ENCODE measurements at places on chromosomes 5 and 9.

GRCh38 chr5:77990020-77990419 lies 213.9 kb upstream of the TBCA start:
- no peak for DNase-seq

GRCh38 chr5:115490596-115490995 lies 54.0 kb downstream of the FEM1C start:
- no peak for DNase-seq

DNA sequence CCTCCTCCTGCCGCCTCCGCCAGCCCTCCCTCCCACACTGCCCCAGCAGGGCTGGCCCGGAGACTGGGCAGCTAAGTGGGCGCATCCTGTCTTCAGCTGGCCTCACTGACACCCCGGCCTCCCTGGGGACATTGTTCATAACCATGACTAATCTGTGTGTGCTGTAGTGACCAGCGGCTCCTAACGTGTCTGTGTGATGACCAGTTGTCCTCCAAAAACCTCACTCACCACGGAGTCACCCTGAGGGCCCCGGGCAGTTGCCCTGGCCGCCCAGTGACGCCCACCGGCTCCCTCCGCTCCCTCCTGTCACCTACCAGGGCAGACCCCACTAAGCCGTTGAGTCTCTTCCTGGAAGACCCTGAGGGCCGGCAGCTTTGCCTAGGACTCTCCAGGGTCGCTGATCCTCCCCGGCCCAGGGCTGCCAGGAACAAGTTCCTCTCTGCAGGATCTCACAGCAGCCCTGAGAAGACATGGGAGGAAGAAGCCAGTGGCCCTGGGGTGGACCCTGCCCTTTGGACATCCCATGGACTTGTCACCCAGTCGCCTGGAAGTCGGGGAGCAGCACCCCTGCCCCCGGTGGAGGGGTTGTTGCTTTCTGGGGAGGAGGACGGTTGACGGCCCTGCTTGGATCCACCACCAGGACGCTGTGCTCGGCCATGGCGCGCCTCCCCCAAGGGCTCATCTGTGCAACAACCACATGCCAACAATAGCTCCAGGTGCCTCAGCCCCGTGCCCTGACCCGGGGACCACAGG lies 110.2 kb upstream of the LMX1B start:
- peak; percentile 24 for DNase-seq

DNA sequence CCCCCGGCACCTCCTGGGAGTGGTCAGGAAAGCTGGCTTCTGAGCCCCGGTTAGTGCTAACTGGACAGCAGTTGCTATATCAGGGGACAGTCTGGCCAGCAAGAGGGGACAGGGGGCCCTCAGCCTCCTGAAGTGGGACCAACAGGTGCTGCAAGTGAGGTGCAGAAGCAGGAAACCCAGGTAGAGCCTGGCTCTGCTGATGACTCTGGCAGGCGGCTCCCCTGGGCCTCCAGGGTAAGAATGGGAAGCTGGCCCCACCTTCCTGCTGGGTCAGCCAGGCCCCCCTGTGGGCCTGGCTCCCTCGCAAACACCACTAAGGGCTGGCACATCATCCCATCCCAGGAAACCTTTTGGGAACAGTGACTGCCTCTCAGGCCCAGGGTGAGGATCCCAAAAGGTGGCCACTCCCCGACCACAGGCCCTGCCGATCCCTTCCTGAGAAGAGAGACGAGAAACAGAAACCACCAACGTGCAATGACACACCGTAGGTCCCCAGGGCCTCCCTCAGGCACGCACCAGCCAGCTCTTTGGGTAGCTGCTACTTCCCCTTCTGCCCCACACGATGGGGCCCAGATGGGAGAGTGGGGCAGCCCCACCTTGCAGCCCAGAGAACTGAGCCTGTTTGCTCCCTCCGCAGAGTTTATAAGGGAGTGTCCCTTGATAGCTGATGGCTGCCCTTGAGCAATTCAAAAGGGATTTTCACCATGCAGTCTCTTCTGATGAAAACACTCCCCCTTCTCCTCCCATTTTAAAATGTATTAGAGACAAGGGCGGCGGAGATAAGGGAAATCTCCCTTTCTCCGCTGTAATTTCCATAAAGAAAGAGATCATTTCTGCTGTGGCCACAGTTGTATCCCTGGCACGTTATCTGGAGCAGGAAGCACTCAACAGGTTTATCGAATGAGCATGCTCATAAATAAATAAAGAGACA lies 76.8 kb downstream of the STK10 start:
- DNase-seq = peak; percentile 78

DNA sequence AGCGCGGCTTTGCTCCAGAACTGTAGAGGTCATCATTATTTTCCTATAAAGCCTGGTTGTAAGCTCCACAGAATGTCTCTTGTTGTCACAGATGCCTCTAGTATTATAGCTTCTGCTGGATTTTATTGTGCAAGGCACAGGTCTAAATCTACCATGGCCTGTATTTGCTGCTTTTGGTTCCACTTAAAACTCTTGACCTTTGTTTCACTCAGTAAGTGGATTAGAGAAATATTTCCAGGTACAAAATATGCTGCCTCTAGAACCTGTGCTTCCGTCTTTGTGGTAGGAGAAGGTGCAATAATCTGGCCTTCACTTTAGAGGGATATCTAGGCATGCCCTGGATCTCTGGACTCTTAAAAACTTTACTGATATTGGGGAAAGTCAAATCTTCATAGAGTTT lies 476.6 kb upstream of the CD180 start:
- no peak for DNase-seq

DNA sequence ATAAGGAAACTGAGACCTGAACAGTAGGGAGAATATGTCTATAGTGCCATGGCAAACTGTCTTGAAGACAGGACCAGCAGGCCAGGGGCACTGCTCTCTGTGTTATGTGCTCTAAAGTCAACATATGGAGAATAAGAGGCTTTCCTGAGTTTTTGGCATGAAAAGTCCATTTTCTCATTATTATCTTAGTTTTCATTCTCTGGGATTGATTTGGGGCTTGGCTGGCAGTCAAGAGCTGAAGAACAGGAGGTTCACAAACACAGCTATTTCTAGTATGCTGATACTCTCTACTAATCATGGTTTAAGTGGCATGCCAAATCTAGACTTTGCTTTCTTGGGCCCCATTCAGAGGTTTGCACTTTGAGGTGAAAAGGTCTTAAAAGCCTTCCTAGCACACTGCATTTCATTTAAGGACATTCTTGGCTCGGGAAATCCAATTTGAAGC lies 404.4 kb downstream of the ZNF608 start:
- peak; percentile 86 for DNase-seq

DNA sequence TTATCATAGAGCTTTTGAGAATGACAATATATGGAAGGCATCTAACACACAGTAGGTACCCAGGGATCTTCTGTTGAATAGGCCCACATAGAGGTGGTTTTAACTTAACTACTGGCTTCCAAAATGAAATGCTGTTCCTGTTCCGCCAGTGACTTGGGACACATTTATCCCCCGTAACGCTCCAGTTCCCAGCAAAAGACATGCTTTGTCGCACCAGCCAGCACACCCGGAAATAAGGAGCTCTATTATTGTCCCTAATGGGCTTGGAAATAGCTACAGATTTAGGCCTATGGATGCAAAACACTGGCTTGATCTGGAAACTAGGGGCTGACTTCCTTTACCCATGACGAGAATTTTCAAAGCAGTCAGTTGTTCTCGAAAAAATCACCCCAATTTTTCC lies 45.9 kb upstream of the C5orf58 start:
- DNase-seq = no peak

- DNase-seq = no peak
Observed at GRCh38 chr5:137507150-137507549, 8.0 kb upstream of the SPOCK1 start.

DNA sequence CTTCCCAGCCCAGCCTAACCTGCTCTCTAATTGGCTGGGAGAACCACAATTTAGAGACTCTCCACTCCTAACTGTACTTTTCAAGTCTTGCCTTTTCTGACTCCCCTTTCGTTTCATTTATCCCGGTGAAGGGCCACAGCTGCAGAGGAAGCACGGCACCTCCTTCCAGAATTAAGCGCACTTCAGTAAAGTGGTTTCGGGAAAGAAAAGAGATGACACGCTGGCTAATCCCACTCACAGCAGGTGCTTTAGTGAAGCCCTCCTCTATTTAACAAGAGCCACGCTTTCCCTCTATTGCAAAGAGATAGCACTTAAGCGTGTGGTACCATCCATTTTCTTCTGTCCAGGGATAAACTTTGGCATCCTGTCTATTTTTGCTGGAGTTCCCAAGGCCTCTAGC lies 4.8 kb downstream of the DNAH5 start:
- DNase-seq = no peak
